ENCODE measurements at places on chromosomes 11 and 22.

GRCh38 chr11:118213201-118213600 is 11.6 kb downstream of the JAML start:
- no peak for DNase-seq

- DNase-seq, result no peak
Observed at GRCh38 chr11:67504005-67504949, 886 bp downstream of the PITPNM1 start.

DNA sequence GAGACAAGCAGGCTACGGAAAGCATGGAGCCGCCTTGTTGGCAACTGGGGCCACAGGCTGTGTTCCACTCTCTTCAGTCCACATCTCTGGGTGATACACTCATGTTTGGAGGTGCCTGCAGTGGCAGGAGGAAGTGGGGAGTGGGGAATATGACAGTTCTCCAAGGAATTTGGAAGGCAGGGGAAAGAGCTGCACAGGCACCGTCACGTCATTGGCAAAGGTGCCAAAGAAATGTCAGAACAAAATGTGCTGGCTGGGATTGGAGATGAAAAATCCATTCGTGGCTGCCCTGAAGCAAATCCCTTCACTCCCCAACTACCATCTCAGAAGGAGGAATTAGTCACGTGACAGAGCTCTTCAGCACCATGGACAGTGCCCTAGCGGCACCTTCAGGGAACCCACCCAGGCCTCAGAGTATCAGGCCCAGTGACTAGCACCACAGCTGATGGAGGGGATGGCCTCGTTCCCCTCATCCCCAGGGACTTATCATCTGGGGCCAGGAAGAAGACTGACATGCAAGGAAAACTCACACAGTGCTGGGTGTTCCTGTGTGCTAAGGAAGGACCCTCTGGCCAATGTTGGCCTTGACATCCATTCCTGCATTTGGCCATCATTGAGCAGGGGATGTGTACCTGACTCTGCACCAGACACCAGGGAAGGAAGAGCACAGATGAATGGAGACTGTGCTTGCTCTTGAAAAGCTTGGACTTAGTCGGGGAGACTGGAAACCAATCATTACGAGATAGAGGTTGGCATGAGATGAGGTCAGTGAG is 48.5 kb upstream of the PRDM11 start:
- DNase-seq, result peak; percentile 41

- DNase-seq, result no peak
Observed at GRCh38 chr11:57560146-57560545, 7.3 kb downstream of the UBE2L6 start.

DNA sequence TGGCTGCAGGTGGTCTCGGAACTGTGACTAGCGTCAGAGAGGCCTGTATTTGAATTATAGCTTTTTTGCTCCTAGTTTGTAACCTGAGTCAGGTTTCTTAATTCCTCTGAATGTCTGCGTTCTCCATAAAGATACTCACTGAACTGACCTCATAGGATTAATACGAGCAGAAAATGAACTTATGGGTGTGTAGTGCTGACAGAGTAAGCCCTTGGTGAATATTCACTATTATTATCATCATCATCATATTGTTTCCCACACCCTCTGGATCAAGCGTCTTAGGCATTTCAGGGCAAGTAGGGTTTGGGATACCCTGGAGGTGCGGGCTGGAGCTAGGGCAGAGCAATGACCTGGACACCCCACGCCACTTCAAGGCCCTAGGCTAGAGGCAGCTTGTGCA is 29.0 kb downstream of the ARFGAP2 start:
- DNase-seq, result no peak

GRCh38 chr11:68741463-68741862 is 9.9 kb downstream of the TESMIN start:
- no peak for DNase-seq

Measured in right lobe of liver (tissue), 6 donors.